AG08396 (cell line): ENCODE measurements at places on chromosomes 1 and 21.

DNA sequence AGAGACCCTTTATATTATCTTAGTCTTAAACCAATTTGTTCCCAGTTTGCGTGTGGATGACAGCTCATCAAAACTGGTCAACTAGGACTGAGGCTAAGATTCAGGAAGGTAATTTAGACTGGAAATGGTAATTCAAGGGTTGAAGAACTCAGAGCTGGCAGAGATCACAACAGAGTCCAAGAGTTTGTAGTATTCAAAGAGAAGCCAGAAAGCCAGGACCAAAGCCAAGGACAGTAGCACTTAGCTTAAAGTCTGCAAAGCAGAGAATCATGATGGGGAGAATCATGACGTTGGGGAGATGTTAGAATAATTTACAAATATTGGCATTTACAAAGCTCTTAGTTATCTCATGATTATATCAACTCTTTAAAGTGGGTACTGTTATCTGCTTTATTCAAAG is 32.6 kb downstream of the RNF11 start:
- DNase-seq = no peak

- no peak for DNase-seq
These were observed 70.5 kb upstream of the SH3GLB1 start for GRCh38 chr1:86633921-86634320.

GRCh38 chr1:85344256-85344694 is 67.8 kb upstream of the BCL10 start:
- DNase-seq = peak; percentile 39

DNA sequence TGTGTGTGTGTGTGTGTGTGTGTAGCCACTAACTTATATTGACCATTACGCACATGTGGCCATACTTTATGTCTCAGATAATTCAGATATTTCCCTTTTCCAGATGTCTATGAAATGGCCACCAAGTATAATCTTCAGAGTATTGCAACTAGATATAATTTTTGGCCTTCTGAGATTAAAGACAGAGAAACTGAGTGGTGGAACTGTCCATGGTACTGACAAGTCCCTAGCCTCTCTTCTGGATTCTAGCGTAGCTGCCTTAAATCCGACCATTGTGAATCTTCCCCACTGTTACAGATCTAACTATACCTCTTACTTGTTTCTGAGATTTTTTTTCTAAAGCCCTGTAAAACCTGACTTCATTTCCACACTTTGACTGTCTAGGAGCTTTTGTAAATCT is 100.0 kb upstream of the SERTAD4 start:
- DNase-seq = peak; percentile 24

GRCh38 chr1:119372503-119373086 is 4.0 kb downstream of the HAO2 start:
- DNase-seq = no peak

GRCh38 chr1:8121261-8122159 is 95.4 kb upstream of the ERRFI1 start:
- peak; percentile 69 for DNase-seq

- no peak for DNase-seq
These were observed 97.9 kb upstream of the EXO1 start for GRCh38 chr1:241749945-241750695.

GRCh38 chr1:29839726-29840125 is 603.4 kb downstream of the PTPRU start:
- DNase-seq = no peak

DNA sequence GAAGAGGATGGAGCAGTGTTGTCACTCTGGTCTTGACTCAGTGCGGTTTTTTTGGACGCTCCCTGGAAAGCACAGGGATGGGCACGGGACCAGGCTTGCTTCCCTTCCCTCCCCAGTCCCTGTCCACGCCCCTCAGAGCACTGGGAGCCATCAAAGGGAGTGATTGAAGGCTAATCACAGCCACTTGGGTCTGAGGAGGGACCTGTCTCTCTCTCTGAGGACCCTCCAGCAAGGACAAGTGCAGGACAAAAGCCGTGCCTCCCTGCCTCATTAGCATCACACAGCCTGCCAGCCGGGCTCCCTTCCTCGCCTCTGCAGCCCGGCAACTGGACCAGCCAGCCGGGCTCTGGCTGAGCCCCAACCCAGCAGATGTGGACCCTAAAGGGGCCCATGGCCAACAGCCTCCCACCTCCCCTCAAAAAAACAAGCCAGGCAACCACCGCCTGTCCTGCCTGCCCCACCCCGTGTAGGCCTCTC is 18.6 kb upstream of the PDZK1IP1 start:
- no peak for DNase-seq

DNA sequence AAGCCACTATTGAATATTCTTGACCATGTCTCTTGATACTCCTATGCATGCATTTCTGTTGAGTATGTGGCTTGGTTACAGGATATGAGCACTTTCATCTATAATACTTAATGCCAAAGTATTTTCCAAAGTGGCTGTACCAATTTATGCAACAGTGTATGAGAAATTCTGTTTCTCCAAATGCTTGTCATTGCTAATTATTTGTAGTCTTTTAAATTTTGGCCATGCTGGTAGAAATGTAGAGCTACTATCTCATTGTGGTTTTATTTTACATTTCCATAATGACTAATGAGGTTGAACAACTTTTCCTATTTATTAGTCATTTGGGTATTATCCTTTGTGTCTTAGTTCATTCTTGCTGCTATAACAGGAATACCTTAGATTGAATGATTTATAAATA is 71.4 kb upstream of the TSPAN2 start:
- no peak for DNase-seq

GRCh38 chr1:103527331-103527730 is 1.8 kb downstream of the RNPC3 start:
- DNase-seq = no peak

GRCh38 chr1:218665221-218665620 is 320.1 kb downstream of the TGFB2 start:
- DNase-seq = peak; percentile 46

DNA sequence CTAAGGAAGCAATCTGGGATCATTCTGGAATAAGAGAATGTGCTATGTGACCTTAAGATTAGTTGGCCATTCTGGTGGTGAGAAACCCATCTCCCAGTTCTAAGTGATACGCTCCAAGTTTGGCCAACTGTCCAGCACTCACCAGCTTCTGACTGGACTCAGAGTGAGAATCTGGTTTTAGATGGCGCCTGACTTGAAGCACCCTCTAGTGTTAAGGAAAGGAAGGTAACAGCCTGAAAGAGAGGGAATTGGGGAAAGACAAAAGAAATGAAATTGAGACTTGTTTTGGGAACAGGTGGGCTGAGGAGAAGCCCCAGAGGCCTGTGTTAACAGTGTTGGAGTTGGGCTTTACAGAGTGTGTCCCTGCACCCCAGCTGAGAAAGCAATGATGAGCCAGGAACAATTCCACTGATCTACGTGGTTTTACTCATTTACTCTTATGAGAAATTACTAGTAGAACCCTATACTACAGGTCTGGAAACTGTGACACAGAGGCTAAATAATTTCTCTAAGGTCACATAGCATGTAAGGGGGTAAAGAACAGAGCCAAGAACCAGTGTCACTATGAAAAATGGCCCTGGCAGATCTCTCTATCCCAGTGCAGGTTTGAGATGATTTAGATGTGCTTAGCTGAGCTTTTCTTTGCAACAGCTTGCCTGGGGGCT is 9.3 kb upstream of the FCAMR start:
- DNase-seq = no peak

GRCh38 chr1:20403423-20404145 is 82.4 kb downstream of the CAMK2N1 start:
- DNase-seq = no peak

DNA sequence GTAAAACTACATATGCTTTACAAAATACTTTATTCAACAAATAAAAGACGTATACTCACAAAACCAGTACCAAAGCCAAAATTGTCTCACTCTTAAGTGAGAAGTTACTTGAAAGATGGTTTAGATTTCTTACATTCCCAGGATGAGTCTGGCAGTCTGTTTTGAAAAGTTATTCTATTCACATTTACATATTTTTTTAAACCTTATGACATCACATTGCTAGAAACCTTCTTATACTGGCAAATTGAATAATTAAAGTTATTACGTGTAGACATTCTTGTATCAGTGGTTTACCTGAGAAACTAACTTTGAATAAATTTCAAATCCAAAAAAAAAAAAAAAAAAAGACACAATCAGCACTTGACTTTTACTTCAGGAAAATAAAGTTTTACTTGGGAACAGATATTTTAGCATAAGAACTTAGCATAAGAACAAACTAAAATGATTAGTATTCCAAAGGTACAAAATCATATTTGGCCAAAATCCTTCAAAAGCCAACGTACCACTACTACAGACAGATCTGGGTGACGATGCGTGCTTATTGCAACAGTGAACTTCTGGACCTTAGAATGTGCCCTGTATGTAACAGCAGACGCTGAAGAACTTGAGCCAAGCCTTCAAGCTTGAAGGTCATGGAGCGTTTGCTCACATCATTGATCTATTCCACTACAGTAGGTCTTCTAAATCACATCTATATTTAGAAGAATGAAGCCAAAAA is 2.5 kb downstream of the CDC42BPA start:
- DNase-seq = peak; percentile 46

- no peak for DNase-seq
These were observed 10.4 kb upstream of the RHBG start for GRCh38 chr1:156358641-156359040.

DNA sequence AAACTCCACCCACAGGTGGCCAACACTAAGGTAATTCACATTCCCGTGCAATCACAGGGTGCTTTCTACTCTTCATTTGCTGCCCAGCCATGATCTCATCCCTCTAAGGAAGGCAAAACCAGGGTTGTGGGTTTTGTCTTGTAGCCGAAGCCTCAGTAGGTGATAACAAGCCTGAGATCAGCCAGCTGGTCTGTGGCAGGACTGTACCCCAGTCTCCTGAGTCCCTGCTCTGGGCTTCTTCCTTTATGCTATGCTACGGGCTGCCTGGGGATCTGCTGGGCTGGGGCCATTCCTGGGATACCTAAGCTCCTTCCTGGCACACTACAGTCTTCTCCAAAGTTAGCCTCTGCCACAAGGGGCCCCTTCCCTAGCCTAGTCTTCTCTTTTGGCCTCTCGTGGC is 9.8 kb downstream of the PPFIA4 start:
- no peak for DNase-seq

DNA sequence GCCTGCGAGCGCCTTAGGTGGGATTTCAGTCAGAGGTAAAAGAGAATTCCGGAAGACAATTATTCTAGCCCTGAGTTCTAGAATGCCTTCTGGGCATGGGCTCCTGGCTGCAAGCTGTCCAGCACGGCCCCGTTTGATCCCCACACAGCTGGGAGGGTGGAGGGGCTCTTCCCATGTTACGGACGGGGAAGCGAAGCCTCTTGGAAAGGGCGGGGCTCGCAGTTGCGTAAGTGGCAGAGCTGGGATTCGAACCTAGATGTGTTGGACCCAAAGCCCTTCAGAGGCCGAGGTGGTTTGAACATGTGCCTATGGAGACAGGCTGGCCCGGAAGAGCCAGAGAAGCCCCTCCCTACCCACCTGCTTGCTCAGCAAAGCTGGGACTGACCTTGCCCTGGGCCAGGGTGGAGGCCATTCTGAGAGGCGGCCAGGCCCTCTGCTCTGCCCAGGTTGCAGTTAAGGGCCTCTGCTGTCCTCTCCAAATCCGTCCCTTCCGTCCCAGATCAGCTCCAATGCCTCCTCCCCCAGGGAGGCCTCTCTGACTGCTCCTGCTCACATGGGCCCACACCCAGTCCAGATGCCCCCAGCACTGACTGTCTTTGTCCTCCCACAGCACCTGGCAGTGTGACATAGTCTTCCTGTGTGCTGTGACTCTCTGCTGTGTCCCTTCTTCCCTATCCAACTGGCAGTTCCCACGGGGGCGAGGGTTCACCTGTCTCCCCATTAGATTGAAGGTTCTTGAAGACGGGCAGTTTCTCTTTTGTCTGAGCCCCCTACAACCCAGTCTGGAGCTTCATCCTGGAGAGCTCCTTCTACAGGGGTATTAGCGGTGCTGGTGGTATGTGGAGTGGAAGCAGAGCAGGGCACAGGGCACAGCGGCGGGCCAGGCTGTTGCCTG is 1.2 kb upstream of the HSPB7 start:
- no peak for DNase-seq

GRCh38 chr1:8989821-8990220 is 36.4 kb downstream of the SLC2A7 start:
- DNase-seq = no peak

- DNase-seq = no peak
These were observed 107.9 kb downstream of the ZFYVE9 start for GRCh38 chr1:52249831-52250230.

GRCh38 chr21:32021319-32021994 is 148.6 kb downstream of the HUNK start:
- no peak for DNase-seq
